ENCODE measurements at places on chromosomes 1 and 21.

DNA sequence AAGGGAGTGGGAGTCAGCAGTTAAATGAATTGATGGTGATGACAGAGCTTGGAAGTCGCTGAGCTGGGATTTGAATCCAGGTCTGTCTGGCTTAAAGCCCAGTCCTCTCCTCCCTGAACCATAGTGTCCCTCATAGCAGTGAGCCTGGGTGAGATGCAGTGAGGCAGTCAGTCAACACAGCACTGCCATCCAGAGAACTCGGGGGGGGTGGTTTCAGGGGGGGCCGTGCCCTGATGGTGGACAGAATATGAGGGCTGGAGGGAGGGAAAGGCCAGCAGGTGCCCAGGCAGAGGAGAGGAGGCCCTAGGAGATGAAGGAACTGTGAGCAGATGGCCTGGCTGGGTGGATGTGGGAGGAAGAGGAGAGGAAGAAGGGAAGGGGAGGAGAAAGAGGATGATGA lies 405.6 kb downstream of the PTPRU start:
- H3K4me3 ChIP-seq, result no peak overlapping the region
- no peaks in the 10 kb centered on the region for H3K27me3 ChIP-seq
- no peak for DNase-seq
- no peak overlapping the region for H3K27ac ChIP-seq
- no peaks in the 10 kb centered on the region for H3K36me3 ChIP-seq
- H3K4me1 ChIP-seq, result no peaks in the 10 kb centered on the region

DNA sequence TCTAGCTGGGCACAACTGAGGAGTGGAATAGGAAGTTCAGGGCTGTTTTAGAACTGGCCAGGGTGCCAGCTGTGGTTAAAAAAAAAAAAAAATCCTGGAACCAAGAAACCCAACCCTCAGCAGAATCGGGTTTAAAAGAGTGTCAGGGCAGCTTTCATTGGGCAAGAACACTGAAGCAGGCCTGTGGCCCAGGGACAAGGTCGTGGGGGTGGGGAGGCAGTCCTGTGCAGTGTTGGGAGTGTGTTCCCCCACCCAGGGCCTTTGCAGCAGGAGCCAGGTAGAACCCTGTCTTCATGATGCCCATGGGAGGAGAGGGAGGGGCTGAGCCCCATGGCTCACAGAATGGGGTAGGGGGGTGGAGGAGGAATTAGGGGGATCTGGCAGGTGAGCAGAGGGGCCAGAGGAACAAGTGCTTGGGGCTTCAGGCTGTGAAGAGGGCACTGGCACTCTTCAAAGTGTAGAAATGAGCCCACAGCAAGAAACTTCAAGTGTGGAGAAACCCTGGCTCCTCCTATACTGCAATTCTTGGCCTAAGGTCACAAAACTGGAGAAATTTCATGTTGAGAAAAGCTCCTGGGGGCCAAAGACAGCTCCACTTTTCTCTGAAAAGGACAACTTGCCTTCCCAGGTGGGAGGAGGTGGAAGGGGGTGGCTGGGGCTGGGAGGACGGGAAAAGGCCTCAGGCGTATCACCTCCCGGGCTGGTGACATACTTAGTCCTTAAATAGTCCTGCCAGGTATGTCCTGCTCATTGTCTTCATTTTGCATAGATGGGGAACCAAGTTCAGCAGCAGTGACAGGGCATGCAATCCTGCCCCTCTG lies 39.3 kb downstream of the KIAA1614 start:
- H3K36me3 ChIP-seq, result peaks cover 13% of the 10 kb centered on the region
- DNase-seq, result no peak
- H3K27ac ChIP-seq, result no peak overlapping the region
- no peak overlapping the region for H3K4me3 ChIP-seq

GRCh38 chr1:211920602-211921226 lies 90.2 kb upstream of the LPGAT1 start:
- DNase-seq, result no peak
- H3K27me3 ChIP-seq, result no peaks in the 10 kb centered on the region
- no peak overlapping the region for H3K4me3 ChIP-seq

DNA sequence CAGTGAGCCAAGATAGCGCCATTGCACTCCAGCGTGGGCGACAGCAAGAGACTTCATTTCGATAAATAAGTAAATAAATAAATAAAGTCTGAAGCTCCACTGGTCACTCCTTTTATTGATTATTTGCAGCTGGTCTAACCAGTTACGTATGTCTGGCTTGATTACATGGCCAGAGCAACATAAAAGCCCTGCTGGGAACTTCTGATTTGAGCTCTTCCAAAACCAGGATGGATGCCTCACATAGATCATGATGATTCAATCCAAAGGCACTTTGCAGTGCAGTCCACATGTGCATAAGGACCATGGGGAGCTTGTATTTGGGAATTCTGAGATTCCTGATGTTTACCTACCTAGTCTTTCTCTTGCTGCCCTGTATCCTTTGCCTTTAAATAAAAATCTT lies 24.0 kb downstream of the NSUN4 start:
- H3K4me3 ChIP-seq, result no peak overlapping the region
- H3K27me3 ChIP-seq, result no peaks in the 10 kb centered on the region
- no peaks in the 10 kb centered on the region for H3K4me1 ChIP-seq
- peaks cover 61% of the 10 kb centered on the region for H3K36me3 ChIP-seq
- H3K27ac ChIP-seq, result no peak overlapping the region
- no peak for DNase-seq

DNA sequence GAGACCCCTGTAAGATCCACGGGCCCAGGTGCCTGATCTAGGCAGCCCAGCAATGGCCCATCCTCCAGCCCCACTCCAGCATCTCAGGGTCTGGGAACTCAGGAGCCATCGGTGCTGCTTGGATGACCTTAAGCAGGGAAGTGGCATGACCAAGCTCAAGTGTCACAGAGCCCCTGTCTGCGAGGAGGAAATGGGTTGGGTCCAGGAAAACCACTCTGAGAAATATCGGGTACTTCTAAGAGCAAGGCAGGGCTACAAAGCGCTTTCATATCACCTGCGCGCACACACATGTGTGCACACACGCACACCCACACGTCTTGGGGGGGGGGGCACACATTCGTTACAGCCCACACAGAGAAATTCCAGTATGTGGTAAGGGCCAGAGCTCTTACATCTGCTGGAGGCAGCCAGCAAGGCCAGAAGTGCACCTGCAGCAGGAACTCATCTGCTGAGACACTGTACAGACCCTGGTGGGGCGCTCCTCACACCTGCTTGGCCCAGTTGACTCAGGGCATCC lies 32.6 kb upstream of the SPOCD1 start:
- H3K27me3 ChIP-seq, result no peaks in the 10 kb centered on the region
- no peak overlapping the region for H3K4me3 ChIP-seq
- H3K36me3 ChIP-seq, result no peaks in the 10 kb centered on the region
- H3K4me1 ChIP-seq, result no peaks in the 10 kb centered on the region
- H3K27ac ChIP-seq, result no peak overlapping the region

- H3K36me3 ChIP-seq, result no peaks in the 10 kb centered on the region
- DNase-seq, result no peak
- no peak overlapping the region for H3K27ac ChIP-seq
- H3K27me3 ChIP-seq, result no peaks in the 10 kb centered on the region
- H3K4me1 ChIP-seq, result no peaks in the 10 kb centered on the region
Observed at GRCh38 chr1:30642391-30643120, 80.8 kb downstream of the MATN1 start.

DNA sequence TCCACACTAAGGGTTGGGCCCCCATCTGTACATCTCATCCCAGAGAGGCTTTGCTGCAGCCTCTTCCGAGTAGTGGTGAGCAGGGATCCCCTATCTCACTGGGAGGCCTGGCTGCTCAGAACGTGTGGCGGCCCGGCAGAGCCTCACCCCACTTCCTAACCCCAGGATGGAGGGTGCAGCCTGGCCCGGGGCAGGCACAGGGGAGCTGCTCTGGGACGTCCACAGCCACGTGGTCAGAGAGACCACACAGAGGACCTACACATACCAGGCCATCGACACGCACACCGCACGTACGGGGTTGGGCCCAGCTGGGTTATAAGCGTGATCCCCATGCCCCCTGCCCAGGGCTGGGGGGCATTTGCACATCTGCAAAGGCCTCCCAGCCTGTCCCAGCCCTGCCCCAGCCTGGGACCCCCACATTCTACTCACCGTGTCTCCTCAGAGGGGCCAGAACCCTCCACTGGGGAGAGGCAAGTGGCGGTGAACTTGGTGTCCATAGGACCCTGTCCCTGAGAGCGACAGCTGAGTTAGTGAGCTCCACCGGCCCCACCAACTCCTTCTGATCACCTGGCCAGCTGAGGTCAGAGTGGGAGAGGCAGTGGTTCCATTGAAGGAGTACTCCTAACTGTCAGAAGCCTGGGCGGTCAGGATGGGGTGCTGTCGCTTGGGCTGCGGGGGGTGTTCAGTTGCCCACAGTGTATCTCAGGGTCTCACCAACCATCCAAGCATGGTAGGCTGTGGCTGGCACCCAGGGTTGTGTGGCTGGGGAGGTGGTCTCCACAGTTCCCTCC lies 41.2 kb downstream of the TRIM11 start:
- no peaks in the 10 kb centered on the region for H3K27me3 ChIP-seq
- no peak for DNase-seq
- no peaks in the 10 kb centered on the region for H3K36me3 ChIP-seq
- no peak overlapping the region for H3K4me3 ChIP-seq

DNA sequence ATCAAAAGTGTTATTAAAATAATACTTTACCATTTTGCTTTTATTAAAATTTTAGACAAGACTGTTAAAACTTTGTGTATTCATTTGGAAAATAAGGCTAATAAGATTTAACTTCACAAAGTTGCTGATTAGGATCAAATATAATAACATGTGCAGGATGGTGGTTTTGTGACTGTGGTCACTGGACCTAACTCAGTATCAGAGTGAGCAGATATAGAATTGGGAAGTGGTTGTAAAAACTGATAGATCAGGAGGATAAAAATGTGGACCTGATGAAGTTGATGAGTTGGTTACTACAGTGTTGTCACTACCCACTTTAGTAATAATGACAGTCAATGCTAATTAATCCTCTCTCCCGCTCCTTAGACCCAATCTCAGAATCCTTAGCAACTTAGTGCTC lies 186.4 kb downstream of the AKT3 start:
- no peak overlapping the region for H3K4me3 ChIP-seq
- no peak for DNase-seq
- H3K4me1 ChIP-seq, result no peaks in the 10 kb centered on the region
- no peaks in the 10 kb centered on the region for H3K36me3 ChIP-seq
- no peaks in the 10 kb centered on the region for H3K27me3 ChIP-seq

- no peak for DNase-seq
- peaks cover 7% of the 10 kb centered on the region for H3K36me3 ChIP-seq
- H3K27me3 ChIP-seq, result no peaks in the 10 kb centered on the region
- peak overlapping the region; percentile 20 for H3K4me3 ChIP-seq
- H3K4me1 ChIP-seq, result peaks cover 15% of the 10 kb centered on the region
Observed at GRCh38 chr1:156489166-156489934, 11.2 kb downstream of the MEF2D start.

DNA sequence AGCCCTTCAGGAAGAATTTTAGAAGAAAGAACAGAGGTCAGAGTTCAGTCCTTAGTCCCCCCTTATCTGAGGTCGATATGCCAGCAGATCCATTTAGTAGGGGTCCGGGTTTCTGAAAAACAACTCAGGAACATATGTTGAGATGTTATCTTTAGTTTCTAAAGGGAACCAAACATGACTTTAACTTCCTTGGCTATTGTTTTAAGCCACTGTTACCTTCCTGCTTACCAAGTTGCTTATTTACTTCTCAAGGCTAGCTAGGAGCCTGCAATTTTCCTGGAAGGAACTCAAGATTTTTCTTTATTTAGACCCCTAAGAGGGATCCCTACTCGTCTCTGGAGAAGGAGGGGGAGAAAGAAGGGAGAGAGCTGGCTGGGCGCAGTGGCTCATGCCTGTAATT lies 54.3 kb downstream of the KCNC4 start:
- DNase-seq, result no peak
- H3K27me3 ChIP-seq, result no peaks in the 10 kb centered on the region
- no peak overlapping the region for H3K4me3 ChIP-seq
- no peaks in the 10 kb centered on the region for H3K36me3 ChIP-seq

DNA sequence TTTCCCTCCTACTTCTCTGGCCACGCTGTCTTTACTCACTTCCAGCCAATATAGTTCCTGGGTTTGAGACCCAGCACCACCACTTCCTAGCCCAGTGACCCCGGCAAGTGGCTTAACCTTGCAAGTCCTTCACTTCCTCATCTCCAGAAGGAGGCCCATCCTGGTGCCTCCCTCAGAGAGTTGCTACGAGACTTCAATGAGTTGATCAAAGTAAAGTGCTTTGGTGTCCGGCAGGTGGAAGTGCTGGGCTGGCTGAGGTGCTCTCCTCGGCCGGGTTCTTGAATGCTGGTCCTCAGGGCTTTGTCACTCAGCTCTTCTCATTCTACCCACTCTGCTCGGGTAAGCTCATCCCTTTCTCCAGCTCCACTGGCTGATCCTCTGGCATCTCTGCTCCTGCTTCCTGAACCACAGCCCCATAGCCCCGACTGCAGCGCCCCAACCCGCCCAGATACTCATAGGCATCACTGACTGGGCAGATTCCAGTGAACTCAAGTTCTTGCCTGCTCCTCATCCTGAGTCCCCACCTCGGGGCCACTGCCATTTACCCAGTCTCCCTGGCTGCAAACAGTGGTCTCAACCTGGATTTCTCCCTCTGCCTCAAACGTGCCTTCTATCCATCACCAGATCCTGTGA lies 75.8 kb upstream of the WNT4 start:
- no peaks in the 10 kb centered on the region for H3K4me1 ChIP-seq
- no peak overlapping the region for H3K4me3 ChIP-seq
- H3K36me3 ChIP-seq, result no peaks in the 10 kb centered on the region
- no peaks in the 10 kb centered on the region for H3K27me3 ChIP-seq
- no peak for DNase-seq

DNA sequence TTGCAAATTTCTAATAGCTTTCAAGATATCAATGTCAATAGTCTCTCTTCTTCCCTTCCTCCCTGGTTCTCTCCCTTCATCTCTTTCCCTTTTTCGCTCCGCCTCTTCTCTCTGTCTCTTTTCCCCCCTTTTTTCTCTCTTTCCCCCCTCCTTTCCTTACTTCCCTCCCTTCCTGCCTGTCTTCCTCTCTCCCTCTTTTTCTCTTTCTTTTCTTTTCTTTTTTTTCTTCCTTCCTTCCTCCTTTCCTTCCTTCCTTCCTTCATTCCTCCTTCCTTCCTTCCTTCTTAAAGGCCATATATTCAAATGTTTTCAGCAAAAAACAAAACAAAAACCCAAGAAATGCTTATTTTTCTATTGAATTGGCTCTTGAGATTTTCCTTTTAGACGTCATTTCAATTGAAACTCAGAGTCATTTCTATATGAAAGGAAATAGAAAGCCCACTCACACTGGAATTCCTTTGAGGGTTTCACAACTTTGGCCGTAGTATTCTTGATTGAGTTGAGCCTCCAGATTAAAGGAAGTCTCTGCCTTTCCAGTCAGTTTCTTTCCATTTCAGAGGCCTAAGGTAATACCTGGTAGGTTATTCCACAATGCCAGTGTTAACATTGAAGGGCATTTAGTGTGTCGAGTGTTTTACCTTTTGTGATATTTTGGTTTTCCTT lies 551.5 kb downstream of the LMO4 start:
- no peaks in the 10 kb centered on the region for H3K4me1 ChIP-seq
- H3K4me3 ChIP-seq, result no peak overlapping the region
- H3K27ac ChIP-seq, result no peak overlapping the region
